HepG2 (cell line): ENCODE measurements at places on chromosomes 1 and 21. TPM values are rescaled to one million over a fixed set of nuclear protein-coding genes. Genes with fewer than 3 reads are reported as not detected.

HSD11B1 gene
- polyA plus RNA-seq, result not detected in 2 replicates

OR6K3 gene
- not detected in 2 replicates for polyA plus RNA-seq

IL20 gene
- 0.05 TPM in 1 of 2 replicates, not detected in the other for polyA plus RNA-seq

TIAM1 gene
- polyA plus RNA-seq, result 0.13 and 0.24 TPM in 2 replicates

HES2 gene
- polyA plus RNA-seq, result 0.13 and 0.17 TPM in 2 replicates

VAV3 gene
- 12.5 and 15.9 TPM in 2 replicates for polyA plus RNA-seq

ACTN2 gene
- 0.05 and 0.13 TPM in 2 replicates for polyA plus RNA-seq

MAP3K21 gene
- not detected in 2 replicates for polyA plus RNA-seq
